Activated CD8-positive, alpha-beta memory T cell treated with anti-CD3 and anti-CD28 coated beads for 4 hours (primary cell): ENCODE measurements at places on chromosomes 3 and 15.

- DNase-seq, result no peak
These were observed 30.1 kb upstream of the NANOGP8 start for GRCh38 chr15:35115155-35115725.

GRCh38 chr15:29821416-29822099, 710 bp downstream of the TJP1 start:
- DNase-seq, result no peak

DNA sequence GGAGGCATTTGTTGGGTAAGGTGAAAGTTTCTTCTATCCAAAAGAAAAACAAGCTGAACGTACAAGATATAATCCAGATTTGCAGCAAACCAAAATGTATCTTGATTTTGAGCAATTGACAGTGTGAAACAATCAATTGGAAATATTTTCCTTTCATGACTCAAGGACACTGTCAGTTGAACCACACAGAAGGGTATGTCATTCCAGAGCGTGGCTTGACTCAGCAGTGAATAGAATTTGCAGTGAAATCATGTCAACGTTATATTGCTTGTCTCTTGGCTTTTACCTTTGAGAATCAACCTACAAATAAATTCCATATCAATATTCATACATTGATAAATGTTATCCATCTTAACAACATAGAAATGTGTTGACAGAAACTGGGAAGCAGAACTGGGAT, 78.2 kb downstream of the TM2D3 start:
- DNase-seq, result no peak

DNA sequence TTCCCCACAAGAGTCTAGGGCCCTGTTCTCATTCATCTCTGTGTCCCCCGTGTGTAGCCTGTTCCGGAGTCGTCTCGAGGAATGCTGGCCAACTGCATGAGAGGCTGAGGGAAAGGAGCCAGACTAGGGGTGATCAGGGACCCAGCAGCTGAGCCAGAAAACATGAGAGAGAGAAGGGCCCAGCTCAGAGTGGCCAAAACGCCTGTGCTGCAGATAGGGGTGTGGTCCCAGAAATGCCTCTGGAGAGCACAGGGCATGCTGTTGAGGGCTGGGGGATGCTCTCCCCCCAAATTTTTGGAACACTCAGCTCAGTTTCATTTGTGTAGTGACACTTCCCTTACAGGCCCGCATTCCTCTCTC, 14.1 kb downstream of the CYP1A2 start:
- DNase-seq, result no peak

GRCh38 chr15:38611228-38611627, 46.6 kb upstream of the RASGRP1 start:
- peak; percentile 14 for DNase-seq

GRCh38 chr3:15043408-15044171, 21.5 kb downstream of the MRPS25 start:
- DNase-seq, result no peak

GRCh38 chr3:46865031-46865507, 1.8 kb upstream of the MYL3 start:
- DNase-seq, result no peak

DNA sequence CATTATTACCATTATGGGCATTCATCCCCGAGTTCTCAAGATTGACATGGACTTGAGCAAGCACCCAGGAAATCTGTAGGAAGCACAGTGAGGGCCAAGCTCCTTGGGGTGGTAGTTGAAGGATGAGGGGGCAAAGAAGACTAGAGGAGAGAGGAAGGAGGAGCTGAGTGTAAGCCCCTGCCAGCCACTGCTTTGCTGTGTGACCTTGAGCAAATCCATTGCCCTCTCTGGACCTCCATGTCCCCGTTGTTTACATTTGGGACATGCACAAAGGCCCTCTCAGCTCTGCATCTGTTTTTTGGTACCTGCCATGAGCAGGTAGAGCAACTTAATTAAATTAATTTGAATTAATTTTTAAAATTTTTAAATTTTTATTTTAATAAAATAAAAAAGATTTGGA, 33.5 kb upstream of the SLC6A6 start:
- DNase-seq, result no peak

- DNase-seq, result no peak
These were observed 43.2 kb upstream of the CMSS1 start for GRCh38 chr3:99774467-99774866.

DNA sequence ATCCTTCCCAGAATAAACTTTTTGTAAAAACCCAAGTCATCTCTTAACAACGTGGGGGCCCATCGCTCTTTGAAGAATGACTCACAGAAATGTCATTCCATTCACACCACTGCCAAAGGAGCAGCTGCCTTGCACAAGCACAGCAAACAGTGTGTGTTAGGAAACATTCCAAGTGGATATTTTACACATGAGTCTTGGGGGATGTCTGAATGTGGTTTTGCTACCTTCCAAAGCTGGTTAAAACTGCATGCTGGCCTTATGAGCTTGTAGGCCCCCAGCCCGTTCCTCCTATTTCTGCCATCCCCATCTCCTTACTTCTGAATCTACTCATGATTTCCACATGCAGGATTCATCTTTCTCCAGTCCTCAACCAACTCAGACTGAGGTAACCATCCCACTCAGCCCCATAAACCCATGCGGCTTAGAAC, 130.8 kb downstream of the CPNE4 start:
- DNase-seq, result no peak

DNA sequence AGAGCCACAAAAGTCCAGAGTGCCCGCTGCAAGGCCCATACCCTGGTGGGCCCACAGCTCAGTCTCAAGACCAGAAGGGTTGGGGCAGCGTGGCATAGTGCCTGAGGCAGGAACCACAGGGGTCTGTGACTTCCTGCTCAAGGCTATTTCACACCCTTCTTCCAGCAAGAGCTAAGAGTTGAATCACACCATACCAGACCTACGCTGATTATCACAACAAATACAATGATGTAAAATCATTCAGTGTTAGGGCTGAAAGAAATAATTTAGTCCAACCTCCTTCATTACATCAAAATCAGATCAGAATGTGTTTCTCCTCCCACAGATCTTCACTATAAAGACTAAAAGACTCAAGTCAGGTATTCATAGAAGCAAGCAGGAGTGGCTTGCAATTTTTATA, 27.8 kb upstream of the ST8SIA2 start:
- no peak for DNase-seq

DNA sequence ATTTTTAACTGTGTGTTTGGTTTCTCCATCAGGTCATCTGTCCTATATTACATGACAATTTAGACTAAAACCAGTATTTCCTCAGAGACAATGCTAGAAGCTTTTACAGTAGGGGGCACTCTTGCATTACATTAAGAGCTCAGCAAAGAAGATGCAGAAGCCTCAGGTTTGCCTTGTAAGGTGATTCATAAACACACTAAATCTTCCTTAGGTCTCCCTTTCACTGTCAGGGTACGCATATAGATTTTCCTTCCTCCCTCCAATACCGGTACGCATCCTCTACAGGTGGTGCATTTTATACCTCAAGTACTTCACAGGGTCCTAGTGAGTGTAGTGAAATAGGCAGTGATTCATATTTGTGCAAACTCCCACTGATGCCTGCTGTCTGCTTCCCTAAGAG, 46.5 kb downstream of the CD86 start:
- no peak for DNase-seq

DNA sequence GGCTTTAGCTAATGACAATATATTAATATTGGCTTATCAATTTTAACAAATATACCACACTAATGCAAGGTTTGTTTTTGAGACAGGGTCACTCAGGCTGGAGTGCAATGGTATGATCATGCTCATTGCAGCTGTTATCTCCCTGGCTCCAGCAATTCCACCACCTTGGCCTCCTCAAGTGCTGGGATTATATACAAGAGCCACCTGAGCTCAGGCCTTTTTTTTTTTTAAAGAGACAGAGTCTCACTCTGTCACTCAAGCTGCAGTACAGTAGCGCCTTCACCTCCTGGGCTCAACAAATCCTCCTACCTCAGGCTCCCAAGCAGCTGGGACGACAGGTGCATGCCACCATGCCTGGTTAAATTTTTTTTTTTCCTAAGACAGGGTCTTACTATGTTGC, 11.7 kb downstream of the DLG1 start:
- DNase-seq, result no peak

- DNase-seq, result no peak
These were observed 234.1 kb downstream of the ADAMTS17 start for GRCh38 chr15:100107606-100108225.

DNA sequence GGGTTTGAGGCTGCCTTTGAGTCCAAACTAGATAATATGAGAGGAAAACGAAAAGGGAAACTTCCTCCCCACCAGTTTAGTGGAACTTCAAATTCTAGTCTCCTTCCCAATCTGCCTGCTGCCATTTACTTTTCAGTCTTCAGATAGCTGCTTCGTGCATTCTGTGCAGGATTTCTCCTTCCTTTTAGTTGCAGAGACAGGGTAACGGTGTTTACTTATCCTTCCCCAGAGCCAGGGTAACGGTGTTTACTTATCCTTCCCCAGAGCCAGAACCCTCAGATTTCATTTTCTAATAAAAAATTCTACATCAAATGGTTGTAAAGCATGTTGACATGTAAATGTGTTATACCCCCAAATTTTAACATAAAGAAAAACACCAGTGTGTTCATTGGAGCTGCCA, 282.6 kb downstream of the VPS13C start:
- no peak for DNase-seq

- DNase-seq, result peak; percentile 56
These were observed 2.5 kb downstream of the ANP32A start for GRCh38 chr15:68818066-68818768.

GRCh38 chr15:82231842-82232241, 30.7 kb downstream of the EFL1 start:
- no peak for DNase-seq

- no peak for DNase-seq
These were observed 349.4 kb upstream of the TPRG1 start for GRCh38 chr3:188822411-188822810.

DNA sequence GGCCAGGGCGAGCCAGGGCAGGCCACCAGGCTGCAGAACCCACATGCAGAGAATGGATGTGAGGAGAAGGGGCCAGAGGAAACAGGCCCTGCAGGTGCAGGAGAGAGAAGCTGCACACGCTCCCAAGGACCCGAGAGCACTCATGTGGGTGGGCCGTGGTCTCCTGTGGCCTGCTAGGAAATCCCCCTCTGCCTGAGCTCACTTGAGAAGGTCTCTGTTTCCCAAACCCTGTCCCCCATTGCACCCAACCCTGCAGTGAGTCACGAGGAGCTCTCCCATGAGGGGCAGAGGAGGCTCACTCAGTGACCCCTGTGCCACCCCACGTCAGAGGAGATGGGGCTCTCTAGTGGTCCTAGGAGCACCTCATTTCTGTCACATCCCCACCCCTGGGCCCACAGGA, 111.1 kb downstream of the KLF13 start:
- no peak for DNase-seq

DNA sequence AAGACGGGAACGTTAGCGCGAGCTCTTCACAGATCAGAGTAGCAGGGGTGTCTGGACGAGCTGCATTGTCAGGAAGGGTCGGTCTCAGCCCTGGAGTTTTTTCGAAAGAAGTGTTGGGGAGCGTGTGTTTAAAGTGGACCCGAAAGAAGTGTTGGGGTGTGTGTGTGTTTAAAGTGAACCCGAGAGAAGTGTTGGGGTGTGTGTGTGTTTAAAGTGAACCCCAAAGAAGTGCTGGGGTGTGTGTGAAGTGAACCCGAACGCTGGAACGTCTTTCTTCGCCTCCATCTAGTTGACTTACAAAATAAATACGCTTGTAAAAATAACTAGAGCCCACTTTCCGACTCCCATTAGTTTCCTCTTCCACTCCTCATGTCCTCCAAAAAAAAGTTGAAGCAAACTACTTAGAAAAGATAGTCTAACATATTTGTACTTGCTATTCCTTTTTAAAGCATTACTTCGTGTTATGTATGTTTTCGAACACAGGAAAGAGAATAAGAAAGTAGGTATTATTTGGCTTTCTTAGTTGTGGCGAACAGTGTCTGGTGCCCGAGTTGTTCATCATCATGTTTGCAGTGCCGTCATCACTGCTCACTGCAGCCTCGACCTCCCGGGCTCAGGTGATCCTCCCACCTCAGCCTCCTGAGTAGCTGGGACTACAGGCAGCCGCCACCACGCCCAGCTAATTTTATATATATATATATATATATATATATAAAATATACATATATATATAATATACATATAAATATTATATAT, 1.0 kb downstream of the LRCH3 start:
- no peak for DNase-seq

DNA sequence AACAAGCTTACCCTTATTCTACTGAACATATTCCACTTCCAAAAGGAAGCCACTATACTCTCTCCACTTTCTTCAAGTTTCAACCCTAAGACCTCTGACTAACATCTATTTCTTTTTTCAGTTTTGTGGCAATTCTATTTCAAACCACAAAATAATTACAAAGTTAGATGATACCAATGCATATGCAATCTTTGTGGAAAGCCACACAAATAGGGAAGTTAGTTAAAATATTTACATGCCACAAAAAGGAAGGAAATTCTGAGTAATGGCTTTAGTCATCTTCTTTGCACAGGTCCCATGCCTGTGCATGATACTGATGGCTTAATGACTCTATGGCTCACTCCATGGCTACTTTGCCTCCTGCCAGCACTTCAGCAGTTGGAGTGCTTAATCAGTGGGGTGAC, 57.0 kb upstream of the MCTP2 start:
- DNase-seq, result no peak
